ENCODE measurements at places on chromosomes 5 and 9. TPM values are rescaled to one million over a fixed set of nuclear protein-coding genes. Genes with fewer than 3 reads are reported as not detected.

The GOLGA2 gene
- total RNA-seq = 76.2 TPM

The LHX3 gene
- total RNA-seq = not detected

The PCDHB14 gene
- total RNA-seq = 18.6 TPM

The SPAG8 gene
- total RNA-seq = not detected

The SPATA6L gene
- total RNA-seq = not detected

DNA sequence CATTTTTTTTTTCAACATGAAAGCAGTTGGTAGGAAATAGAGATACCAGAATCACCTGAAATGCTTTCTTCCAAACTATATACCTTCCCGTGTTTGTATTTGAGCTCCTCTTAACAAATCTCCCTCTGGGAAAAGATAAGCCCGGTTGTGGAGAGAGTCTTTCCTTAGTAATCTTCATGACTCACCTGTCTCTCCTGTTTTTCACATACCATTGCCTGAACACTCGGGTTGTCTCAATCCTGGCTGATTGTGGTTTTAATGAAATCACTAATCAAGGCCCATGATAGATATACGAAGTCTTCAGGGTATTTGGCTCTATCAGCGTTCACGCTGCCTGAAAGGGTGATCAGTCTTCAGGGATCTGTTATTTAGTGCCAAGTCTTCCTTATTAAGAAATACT, 136.7 kb downstream of the MAN2A1 start:
- DNase-seq = no peak

- DNase-seq = no peak
Observed at GRCh38 chr5:126812199-126812570, 35.2 kb downstream of the LMNB1 start.

GRCh38 chr9:130330202-130330862, 64.8 kb downstream of the HMCN2 start:
- no peak for DNase-seq

DNA sequence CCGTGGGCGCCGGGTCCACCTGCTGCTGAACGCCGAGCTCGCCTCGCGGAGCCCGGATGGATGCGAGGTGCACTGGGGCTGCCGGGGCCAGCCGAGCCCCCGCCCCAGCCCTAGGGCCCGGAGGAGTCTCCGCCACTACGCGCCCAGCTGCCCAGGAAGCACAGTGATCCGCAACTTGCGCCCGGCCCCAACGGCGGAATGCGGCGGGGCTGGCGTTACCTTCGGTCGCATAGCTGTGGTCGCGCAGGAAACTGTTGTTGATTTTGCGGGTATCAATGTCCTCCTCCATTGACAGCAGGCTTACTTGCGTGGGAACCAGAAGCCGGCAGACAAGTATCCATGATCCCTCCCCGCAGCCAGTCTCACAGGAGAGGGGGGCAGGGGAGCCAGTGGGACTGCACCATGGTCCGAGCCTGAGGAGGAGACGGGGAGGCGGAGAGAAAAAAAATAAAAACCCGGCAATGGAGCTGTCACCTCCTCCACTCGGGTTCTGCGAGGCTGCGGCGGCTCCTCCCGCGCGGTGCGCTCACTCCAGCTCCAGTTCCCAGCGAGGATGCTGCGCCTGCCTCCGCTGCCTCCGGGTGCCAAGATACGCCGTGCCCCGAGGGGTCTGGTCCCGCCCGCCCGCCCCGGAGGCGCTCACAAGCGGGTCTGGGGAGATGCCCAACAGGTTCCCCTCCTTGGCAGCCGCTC, 628 bp downstream of the PPP2R2B start:
- no peak for DNase-seq

DNA sequence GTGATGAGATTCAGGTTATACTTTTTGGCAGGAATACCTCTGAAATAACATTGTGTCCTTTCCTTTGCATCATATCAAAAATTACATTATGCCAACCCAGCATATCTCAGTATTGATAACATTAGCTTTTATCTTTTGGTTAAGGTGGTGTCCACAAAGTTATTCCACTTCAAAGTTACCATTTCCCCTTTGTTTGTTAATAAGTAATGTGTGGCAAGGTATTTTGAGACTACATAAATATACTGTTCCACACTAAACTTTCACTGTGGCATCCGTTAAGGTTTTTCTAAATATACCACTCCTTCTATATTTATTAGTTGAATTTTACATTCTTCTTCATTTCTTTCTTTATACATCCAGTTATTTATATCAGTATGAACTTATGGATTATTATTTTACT, 14.1 kb upstream of the ARHGEF37 start:
- no peak for DNase-seq

Measured in SJSA1 (cell line).